Stimulated activated effector memory CD8-positive, alpha-beta T cell treated with anti-CD3 and anti-CD28 coated beads, Interleukin-12 subunit alpha, Interleukin-12 subunit beta, amount 100 ng/mL, for 72 hours (primary cell): ENCODE measurements at places on chromosomes 13 and 19.

DNA sequence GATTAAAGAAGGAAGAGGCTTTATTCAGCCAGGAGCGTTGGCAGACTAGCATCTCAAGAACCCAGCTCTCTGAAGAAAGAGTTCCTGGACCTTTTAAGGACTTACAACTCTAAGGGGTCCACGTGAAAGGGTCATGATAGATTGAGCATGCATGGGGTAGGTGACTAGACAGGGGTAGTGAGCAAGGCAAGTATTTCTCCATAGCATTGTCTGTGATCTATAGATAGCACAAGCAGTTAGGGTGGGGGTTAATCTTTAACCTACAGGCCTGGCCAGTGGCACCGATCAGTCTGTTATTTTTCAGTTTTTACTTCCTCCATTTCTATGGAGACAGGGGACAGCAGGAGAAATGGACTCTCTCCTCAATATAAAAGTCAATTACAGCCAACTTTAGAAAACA lies 983.7 kb downstream of the SLITRK1 start:
- DNase-seq, result no peak

DNA sequence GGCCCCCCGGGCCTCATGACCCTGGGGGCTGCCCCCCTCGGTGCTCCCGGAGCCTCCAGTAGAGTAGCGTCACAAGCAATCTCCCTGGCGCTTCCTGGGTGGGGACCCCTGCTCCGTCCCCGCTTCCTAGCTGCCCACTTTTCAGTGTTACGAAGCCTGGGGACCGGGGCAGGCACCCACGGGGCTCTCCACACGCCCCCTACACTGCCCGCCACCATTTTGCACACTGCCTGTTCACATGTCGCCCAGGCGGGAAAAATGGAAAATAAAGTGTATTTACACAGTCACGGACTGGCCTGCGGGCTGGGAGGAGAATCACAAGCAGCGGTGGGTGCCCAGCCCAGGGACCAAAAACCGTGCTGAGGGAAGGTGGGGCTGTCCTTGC lies 9.5 kb downstream of the PRR36 start:
- DNase-seq, result no peak

GRCh38 chr13:32253911-32254399 lies 61.2 kb downstream of the ZAR1L start:
- DNase-seq, result no peak

DNA sequence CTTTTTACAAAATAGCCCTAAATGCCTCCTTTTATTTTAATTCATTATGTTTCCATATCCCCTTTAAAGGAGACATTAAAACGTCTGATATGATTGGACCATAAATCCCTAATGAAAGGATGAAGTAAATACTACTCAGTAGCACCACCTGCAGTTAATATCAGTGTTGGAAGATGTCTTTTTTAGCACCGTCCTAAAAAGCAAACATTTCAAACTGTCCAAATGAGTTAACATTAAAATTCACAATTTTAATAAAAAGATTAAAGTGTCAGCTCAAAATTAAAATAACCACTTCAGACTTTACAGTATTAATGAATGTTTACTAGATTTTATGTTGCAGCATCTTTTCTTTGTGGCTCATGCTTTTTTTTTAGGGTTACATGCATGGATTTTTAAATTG lies 12.3 kb downstream of the ZNF507 start:
- DNase-seq, result no peak

GRCh38 chr19:51227326-51227725 lies 2.4 kb downstream of the CD33 start:
- no peak for DNase-seq

DNA sequence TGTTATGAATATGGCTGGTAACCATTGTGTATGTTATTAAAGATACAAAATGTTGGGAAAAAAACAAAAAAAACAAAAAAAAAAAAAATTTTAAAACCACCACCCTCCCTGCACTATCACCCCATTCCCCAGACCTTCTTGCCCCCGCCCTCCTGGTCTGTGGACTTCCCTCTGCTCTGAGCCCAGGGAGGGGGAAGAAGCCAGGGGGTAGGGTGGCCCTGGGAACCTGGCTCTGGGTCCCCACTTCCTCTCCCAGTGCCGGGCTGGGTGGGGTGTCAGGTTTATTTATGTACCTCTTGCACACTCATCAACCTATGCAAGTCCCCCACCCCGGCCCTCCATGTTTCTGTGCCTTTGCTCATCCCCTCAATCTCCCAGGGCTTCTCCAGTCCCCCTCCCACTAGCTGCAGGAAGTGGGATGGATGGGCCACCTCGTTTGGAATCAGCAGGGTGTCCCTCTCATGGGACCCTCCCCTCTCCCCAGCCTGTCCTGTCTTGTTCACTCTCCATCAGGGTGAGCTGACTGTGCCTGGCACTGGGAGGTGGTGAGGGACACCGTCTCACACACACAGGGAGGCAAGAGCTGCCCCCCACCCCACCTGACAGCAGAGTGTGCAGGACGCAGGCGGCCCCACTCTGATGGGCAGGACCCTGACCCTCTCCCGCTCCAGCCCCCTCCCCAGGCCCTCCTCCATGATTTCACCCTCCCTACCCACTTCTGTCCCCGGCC lies 5.9 kb downstream of the PAF1 start:
- no peak for DNase-seq

DNA sequence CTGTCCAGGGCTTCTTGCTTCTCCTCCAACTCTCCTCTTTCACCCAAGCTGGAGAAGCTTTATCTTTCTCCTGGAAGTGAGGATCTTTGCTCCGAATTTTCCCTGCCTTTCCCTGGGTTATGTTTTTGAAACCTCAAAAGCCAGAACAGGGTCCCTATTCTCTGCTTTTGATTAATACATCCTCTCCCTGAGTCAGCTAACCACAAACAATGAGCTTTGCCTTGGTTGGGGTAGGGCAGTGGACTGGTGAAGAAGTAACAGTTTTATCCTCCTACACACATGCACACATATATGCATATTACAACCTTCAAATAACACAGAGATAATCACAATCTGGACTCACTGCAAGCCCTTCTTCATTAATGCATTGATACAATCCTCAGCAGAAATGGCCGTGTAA lies 44.6 kb downstream of the DLEU7 start:
- no peak for DNase-seq

DNA sequence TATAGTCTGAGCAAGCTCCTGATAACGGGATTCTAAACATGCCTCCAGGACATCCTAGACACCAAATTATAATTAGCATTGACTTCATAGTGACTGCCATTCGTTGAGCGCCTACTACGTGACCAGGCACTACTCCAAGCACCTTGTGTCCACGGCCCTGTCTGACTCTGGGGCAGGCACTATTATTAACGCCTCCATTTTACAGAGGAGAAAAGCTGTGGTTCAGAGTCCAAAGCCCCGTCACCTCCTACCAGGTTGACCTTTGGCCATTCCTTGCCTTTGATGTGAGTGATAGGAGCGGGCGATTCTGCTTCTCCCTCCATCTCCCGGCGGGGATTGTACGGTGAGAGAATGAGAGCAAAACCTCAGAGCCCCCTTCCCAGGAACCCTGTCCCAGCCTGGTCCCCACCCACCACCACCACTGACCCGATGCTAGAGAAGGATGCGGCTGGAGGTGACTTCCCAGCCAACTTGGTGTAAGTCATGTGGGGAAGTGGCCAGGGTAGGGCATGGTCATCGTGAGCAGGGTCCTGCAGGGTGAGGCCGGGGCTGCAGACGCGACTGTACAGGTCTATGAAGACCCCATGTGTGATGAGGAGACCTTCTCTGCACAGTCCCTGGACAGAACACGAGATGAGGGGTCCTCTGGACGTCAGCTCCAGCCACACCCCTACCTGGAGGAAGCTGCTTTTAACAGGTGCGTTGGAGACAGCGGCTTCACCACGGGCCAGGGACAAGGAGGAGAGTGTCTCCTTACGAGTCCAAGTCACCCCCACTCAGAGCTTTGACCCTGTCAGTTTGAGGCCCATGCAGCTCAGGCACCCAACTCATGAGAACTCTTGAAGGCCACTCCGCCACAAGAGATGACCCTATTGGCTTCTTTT lies at the start of gene IGSF23:
TSS of gene IGSF23 (plus strand) at position 269 of the 884 bp plus-strand sequence. CDS start at position 352, 83 bp downstream.
- no peak for DNase-seq

GRCh38 chr13:42548731-42549551 lies 25.0 kb upstream of the TNFSF11 start:
- no peak for DNase-seq

GRCh38 chr19:45467115-45467455 lies 711 bp upstream of the FOSB start:
- no peak for DNase-seq

- DNase-seq, result no peak
These were observed 599 bp downstream of the C19orf12 start for GRCh38 chr19:29714371-29714952.

DNA sequence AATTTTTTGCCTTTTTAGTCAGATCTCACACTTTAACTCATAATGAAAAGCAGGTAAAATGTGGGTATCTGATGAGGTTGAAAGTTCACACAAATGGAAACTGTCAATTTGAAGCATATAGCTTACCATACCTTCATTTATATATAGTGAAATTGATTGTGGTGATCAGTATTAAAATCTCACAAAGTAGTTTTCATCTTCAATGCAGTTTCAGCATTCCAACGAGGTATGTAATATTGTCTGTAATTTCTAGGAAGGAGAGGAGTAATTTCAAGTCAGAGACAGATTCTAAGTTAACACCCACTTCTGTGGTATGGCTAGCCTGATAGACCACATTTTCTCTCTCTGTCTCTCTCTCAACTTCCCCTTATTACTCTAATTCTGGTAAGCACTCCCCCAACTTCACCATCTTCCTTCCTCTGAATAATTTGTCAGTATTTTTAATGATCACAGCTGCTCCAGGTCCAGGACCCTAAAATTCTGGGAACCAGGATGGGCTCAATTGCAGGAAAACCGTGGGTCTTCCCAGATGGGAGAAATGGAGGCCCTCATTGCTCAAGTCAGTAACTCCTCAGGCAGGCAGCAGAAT lies 455.7 kb downstream of the FGF9 start:
- DNase-seq, result peak; percentile 43

DNA sequence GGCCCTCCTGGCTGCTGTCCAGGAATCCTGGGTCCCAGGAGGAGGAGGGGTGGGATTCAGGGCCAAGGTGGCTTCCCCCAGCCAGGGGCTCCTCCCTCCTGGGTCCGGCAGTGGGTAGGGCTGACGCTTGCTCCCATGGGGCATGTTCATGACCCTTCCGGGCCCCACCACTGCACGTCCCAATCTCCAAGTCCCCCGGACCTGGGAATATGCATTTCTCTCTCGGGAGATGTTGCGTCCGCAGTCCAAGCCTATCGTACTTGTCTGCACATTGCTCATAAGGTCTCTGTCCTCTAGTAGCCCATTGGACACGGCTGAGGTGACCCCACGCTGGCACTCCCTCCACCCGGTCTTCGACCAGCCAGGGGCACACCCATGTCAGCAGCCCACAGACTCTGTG lies 192.3 kb downstream of the TEX29 start:
- DNase-seq, result no peak

GRCh38 chr19:46925548-46925950 lies 64.8 kb downstream of the ARHGAP35 start:
- DNase-seq, result no peak

DNA sequence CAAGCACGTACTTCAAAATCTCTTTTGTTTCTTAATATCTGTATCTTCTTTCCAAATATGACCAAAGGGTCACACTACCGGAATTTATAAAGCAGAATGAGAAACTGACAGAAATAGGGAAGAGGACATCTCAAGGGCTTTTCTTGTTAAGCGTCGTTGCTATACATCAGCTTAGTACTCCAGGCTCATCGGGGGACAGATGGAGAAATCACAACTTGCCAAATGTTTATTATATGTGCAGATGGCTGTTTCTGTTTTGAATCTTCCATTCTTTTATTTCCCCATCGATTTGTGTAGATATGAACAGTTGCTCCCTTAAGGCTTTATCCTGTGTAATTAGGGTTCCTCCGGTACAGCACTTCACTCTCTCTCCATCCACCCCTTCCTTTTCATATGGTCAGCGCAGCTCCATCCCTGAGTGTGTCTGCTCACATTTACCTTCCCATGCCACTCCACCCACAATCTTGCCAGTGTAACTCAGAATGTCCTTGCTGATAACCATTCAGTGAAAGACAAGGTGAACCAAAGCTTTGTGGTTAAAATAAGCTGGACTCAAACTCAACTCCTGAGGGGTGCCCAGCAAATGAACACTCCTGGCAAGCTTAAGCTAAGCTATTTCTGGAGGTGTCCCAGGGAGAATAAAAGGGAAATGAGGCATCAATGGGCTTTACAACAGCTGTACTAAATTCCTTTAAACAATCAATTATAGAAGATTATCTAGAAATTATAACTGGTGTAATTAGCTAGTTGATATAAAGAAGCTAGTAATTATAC lies 51.3 kb downstream of the TBC1D4 start:
- no peak for DNase-seq

- DNase-seq, result no peak
These were observed 14.4 kb upstream of the SLC25A42 start for GRCh38 chr19:19049406-19049805.

DNA sequence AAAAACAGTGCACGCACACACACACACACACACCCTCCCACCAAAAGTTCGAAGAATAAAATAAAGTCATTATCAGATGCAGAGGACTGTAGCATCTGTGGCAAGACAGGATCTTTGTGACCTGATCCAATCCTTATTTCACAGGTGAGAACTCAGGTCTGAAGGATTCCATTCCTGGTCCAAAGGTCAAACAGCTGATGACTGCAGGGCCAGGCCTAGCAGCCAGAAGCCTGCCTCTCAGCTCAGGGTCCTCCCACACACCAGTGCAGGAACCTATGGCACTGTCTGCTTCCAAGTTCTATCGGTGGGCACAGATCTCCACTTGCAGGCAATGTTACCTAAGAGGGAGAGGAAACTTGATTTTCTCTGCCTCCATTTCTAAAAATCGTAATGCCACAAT lies 57.5 kb downstream of the SERP2 start:
- DNase-seq, result no peak

GRCh38 chr19:30074096-30074495 lies 132.1 kb downstream of the URI1 start:
- DNase-seq, result no peak

GRCh38 chr13:39100996-39101738 lies 62.9 kb downstream of the NHLRC3 start:
- DNase-seq, result no peak

DNA sequence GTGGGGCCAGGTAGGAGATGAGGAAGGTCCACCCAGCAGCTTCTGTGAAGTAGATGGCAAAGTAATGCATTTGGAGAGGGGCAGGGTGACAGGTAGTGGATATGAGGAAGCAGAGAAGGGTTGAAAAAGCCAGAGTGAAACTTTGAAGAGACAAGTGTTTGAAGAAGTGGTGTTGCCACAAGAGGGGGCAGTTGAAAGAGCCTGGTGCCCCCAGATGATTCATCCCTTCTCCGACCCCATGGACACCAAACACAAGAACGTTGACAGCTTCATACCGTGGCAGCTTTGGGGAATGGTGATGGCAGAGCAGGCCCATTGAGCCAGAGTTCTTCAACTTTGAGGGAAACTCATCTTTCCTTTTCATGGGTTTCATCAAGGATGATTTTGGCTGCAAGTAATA lies 19.9 kb downstream of the IFNL3 start:
- no peak for DNase-seq

DNA sequence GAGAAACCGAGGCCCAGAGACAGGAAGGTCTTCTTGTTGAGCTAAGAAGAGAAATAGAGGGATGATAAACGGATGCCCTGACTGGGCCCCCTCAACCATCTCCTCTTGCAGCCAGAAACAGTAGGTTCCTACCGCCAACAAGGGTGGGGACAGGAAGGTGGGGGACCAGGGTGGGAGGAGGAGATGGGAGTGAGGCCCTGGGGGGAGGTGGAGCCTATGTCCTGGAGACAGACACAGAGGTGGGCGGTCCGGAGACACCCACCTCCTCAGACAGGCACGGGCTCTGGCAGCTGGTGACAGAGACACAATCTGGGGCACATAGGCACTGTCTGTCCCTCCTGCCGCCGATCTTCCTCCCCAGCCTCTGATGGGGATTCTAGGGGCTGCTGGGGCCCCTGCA lies 16.9 kb downstream of the GADD45B start:
- DNase-seq, result no peak

- DNase-seq, result no peak
These were observed 502 bp downstream of the VRK3 start for GRCh38 chr19:50024719-50025021.
